ENCODE measurements at places on chromosomes 1 and 21. TPM values are rescaled to one million over a fixed set of nuclear protein-coding genes. Genes with fewer than 3 reads are reported as not detected.

Gene KRTAP10-4
- not detected for polyA plus RNA-seq

Gene TAS1R1
- not detected for polyA plus RNA-seq

Gene SMCP
- polyA plus RNA-seq, result not detected

Gene WNT2B
- polyA plus RNA-seq, result 56.0 TPM

Gene TMEM51
- 20.5 TPM for polyA plus RNA-seq

Gene ACTA1
- 2.4 TPM for polyA plus RNA-seq

Gene LMX1A
- polyA plus RNA-seq, result 0.90 TPM

Gene MYOC
- polyA plus RNA-seq, result 0.17 TPM

Gene KCNQ4
- 1.4 TPM for polyA plus RNA-seq

Gene SPRR3
- polyA plus RNA-seq, result 1.2 TPM

Gene MIB2
- 36.7 TPM for polyA plus RNA-seq

Gene CCDC24
- 29.8 TPM for polyA plus RNA-seq

Gene BCAN
- 0.82 TPM for polyA plus RNA-seq

Gene HIVEP3
- polyA plus RNA-seq, result 3.5 TPM

Gene WDR64
- polyA plus RNA-seq, result 0.35 TPM

Gene TCHHL1
- not detected for polyA plus RNA-seq

Gene SRGAP2
- polyA plus RNA-seq, result 36.3 TPM

Gene FCRL6
- 0.10 TPM for polyA plus RNA-seq

Gene RPS6KC1
- 29.8 TPM for polyA plus RNA-seq

Gene FAM151A
- 35.5 TPM for polyA plus RNA-seq

Gene KRTAP15-1
- polyA plus RNA-seq, result not detected

Gene TYW3
- 34.7 TPM for polyA plus RNA-seq

Gene C1orf35
- polyA plus RNA-seq, result 16.1 TPM

Gene NPHS2
- 5.0 TPM for polyA plus RNA-seq

Gene ELK4
- 24.0 TPM for polyA plus RNA-seq

Gene TMOD4
- polyA plus RNA-seq, result 1.6 TPM

Gene C1orf21
- polyA plus RNA-seq, result 57.0 TPM

Gene ALDH4A1
- polyA plus RNA-seq, result 66.6 TPM

Gene AIRE
- 0.03 TPM for polyA plus RNA-seq

Gene PLXNA2
- 18.4 TPM for polyA plus RNA-seq

Gene RSPH1
- polyA plus RNA-seq, result 0.63 TPM

Gene GBP7
- 0.46 TPM for polyA plus RNA-seq

Gene C1QTNF12
- polyA plus RNA-seq, result 4.1 TPM

Gene OR2L13
- not detected for polyA plus RNA-seq
